GM12891 (cell line): ENCODE measurements at places on chromosomes 12 and 14.

- no peak for DNase-seq
Measured at GRCh38 chr12:123957196-123957595, 15.4 kb downstream of the CCDC92 start.

GRCh38 chr14:38731962-38732361 lies 371.1 kb downstream of the SEC23A start:
- DNase-seq, result no peak

DNA sequence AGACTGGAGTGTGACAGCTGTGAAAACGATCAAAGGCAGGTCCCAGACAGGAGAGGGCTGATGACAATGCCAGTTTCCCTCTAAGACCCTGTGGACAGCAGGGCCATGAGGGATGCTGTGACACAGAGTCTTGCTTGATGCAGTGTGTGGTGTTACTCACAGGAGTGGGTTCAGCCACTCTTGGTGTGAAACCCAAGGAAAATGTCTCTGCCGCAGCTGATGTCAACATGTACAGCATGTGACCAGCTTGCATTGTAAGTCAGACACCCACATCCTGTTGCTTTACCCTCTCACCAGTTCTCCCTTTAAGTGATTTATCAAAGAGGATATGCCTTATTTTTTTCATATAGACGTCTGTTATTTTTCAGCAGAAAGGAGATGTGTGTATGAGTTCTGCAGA lies 268.6 kb downstream of the BTG1 start:
- peak; percentile 1 for DNase-seq

- DNase-seq, result peak; percentile 29
Measured at GRCh38 chr12:106138633-106139421, at the start of gene NUAK1. Gene NUAK1 (minus strand): TSS chr12:106138954. CDS start chr12:106138653, 301 bp downstream.

DNA sequence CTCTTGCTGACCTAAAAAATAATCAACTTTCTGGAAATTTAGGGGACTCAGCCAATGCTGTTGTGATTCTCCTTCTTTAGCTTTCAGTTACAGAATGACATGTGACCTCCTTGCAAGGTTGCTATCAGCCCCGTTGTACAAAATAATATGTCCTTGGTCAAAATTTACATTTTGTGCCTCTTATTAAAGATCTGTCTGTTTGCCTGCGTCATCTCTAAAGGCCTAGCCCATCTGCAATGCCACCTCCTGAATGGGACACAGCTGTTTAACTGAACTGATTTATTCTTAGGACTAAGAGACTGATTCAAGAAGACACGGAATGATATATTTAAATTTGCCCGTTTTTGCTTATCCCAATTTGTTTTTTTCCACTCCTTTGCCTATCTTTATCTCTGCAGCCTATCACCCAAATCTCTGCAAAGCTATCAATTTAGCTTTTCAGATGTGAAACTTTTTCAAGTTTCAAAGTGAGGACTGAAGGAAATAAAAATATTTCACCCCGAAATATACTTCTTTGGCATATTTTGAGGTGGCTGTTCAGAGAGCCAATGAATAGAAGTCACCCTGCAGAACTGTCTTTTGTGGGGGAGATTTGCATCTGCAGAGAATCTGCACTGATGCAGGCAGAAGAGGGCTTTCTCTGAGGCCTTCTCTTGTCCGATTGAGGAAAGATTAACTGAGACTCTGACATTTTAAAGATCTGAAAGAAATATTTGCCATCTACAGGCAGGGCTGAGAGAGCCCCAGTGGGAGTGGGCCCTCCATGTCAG lies 126.0 kb downstream of the VEZT start:
- no peak for DNase-seq

DNA sequence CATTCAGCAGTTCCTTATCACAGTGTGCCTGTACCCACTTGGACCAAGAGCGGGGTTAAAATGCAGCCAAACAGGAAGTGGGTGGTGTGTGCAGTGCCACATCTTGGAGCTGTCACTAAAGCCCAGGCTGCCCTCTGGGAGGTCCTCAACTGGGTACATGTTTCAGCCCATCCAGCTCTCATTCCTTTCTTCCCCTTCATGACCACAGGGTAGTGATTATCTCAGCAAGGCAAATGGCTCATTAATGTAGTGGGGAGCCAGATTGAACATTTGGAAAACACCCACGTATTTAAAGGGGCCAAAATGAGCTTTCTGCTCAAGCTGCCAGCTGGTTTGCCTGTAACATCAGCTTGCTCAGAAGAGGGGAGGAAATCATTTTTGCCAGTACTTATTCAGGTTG lies 210.8 kb upstream of the BTG1 start:
- no peak for DNase-seq

GRCh38 chr12:105420046-105420445 lies 89.6 kb downstream of the C12orf75 start:
- no peak for DNase-seq

DNA sequence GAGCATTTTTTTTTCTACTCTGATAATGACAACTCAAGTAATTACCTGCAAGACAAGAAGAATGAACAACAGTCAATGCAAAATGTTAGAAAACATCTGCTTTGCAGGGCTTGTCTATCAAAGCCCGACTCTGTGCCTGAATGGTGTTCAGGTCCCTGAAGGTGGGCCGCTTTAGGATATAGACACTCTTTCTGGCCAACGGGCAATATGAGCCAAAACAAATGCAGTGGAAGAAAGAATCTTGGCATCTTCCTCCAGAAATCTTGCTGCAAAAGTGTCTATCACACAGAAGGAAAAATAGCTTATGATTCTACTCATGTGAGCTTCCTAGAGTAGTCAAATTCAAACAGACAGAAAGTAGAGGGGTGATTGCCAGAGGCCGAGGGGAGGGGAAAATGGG lies 32.7 kb downstream of the FOS start:
- DNase-seq, result no peak

DNA sequence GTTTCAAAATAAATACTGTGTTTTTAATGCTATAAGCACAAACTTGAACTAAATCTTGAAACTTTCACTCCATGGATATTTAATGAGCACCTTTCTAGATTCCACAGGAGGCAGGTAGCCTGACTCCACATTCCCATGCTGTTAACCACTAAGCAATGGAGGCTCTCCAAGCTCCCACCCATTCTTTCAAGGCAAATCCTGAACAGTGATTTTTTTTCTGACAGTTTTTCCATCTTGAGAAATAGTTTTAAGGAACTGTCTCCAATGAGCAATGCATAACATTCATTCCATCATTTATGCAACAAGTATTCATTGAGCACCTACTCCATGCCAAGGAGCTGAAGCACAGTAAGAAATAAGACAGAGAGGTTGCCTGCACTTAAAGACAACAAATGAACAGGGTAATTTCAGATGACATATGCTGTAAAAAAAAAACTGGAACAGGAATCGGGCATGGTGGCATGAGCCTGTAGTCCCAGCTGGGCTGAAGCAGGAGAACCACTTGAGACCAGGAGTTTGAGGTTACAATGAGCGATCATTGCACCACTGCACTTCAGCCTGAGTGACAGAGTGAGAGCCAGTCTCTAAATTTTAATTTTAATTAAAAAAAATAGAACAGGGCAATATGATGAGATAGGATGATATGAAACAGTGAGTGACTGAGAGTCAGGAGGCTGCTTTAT lies 102.3 kb upstream of the CPSF6 start:
- DNase-seq, result no peak

DNA sequence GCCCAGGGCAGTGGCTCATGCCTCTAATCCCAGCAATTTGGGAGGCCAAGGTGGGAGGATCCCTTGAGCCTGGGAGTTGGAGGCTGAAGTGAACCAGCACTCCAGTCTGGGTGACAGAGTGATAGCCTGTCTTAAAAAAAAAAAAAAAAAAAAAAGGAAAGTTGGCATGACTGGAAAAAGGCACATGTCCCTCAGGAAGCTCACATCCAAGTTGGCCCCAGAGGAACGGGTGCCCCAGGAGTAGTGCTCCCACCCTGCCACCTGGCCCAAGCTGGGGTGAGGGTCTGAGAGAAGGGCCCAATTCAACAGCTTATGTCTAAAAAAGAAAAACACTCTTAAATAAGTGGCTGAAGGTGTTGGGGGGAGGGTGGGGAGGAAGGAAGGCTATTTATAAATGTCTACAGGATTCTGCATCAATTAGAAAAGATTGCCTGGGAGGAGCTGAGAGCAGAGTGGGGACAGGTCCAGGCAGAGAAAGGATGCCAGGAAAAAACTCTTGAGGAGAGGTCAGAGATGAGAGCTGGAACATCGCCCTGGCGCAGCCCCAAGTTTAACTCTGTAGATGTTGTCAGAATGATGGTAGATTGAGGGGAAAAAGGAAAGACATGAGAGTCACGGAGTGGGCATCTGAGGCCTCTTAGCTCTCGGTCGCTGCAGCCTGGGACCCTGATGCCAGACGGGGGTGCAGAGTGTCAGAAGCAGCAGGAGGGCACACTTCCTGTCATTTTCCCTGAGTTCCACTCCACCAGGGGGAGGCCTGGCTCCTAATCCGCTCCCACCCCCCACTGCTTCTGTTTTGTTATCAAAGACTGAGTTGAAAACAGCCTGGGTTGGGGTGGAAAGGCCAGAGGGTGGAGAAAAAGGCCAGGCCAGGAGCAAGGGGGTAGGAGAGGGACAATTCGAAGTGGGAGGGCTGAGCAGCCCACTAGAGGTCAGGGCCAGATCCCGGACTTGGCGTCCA lies 7.3 kb downstream of the SPRYD3 start:
- DNase-seq, result no peak

GRCh38 chr14:59116984-59117415 lies 71.5 kb upstream of the DAAM1 start:
- DNase-seq, result no peak

GRCh38 chr12:57212701-57213057 lies 3.9 kb upstream of the NXPH4 start:
- DNase-seq, result no peak

DNA sequence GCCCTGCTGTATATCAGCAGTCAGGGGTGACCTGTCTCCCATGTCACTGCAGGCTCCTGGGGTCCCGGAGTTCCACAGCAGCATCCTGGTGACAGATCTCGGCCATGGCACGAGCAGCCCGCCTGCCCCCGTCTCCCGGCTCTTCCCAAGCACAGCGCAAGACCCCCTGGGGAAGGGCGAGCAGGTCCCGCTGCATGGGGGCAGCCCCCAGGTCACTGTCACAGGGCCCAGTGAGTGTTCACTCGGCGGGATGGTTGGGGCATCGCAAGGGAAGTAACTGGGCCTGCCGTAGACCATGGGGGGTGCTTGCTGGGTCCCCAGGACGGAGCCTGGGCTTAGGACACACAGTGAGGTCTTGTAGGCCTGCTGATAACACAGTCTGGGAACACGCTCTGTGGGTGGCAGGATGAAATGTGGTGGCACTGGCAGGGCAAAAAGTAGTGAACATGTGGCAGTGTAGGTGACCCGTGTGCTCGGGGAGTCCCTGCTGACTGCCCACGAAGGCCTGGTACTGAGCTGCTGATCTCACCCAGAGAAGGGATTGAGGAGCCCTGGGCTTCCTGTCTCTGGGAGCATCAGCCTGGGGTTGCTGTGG lies 38.5 kb downstream of the IL31 start:
- no peak for DNase-seq

DNA sequence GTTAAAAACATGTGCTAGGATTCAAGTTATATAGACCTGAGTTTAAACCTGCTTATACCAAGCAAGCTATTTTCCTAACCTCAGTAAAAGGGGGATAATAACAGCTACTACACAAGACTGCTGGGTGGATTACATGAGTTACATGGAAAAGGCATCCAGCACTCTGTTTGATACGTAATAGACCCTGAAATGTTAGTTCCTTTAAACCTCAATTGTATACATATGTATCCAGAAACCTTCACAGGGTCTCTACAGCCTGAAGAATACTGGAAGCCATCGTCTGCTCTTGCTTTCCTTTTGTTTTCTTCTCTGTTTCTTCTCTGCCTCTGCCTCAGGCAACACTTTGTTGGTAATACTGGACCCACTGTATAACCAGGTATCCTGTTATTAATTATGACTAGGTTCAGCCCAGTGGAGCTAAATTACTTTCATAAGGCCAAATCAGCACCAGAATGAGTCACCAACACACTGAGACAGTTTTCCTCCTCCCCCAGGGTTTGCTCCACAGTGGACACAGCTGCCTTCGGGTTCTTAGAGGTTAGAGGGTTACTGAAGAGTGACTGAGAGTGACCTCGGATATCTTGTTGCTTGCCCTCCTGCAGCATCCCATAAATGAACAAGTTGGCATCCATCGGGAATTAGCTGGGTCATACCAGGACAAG lies 127.1 kb downstream of the CAPZA3 start:
- DNase-seq, result no peak

DNA sequence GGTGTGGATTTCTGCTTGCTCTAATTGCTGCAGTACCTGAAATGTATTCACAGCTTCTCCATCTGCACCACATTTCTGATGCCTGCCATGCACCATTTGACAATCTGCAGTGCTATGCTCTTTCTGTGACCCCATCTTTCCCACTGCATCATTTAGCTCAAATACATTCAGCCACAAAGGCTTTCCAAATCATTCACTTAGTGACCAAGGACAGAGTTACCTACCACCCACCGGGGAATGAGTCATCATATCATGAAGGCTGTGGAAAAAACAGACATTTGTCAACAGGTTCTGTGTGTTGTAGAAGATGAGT lies 465.5 kb upstream of the ATP2B1 start:
- DNase-seq, result no peak

DNA sequence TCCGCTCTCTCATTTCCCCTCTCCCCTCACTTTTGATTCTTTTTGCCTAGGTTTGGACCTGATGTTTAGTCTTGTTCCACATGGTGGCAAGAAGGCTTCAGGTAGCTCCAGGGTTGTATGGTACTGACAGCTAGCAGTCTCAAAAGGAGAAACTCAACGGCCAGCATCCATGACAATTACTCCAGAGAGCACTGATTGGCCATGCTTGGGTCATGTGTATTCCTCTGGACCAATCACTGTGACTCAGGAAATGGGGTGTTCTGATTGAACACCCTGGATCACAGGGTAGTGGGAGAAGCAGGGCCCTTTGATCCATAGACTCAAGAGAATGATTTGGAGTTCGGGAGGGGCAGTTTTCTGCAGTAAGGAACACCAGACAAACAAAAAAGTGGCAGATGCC lies 45.3 kb downstream of the DYRK2 start:
- no peak for DNase-seq

GRCh38 chr12:47410383-47410782 lies 295.4 kb downstream of the RPAP3 start:
- no peak for DNase-seq

DNA sequence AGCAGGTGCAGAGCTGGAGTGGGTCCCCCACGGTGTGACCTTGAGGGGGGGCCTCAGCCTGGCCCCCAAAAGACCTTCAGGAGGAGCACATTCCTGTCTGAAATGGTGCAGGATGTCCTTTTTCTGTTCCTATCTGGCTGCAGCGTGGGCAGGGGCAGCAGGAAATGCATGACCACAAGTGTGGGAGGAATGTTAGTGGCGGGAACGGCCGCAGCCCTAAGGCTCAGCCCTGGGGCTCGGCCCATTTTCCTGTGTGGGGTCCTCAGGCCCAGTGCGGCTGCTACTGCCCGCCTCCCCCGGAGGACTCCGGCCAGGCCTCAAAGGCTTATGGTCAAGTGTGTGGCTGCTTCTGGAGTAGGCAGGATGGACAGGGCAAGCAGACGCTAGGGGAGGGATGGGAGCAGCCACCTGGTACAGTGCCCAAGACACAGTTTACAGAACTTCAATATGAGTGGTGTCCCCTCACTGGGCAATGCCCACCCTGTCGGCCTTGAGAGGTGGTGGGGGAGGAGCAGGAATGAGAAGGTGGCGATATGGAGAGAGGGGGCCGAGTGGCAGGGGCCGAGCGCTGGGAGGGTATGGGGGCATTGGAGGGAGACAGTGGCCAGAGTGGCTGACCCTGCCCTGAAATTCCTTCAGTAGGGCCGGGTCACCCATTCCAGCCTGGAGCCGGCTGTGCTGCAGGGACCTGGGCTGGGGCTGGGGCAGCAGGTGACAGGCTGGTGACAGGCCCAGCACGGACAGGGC lies 137.4 kb downstream of the CALM1 start:
- DNase-seq, result no peak
